Mesenchymal stem cell (in vitro differentiated cells and primary cell): ENCODE measurements at places on chromosomes 6 and 20.

DNA sequence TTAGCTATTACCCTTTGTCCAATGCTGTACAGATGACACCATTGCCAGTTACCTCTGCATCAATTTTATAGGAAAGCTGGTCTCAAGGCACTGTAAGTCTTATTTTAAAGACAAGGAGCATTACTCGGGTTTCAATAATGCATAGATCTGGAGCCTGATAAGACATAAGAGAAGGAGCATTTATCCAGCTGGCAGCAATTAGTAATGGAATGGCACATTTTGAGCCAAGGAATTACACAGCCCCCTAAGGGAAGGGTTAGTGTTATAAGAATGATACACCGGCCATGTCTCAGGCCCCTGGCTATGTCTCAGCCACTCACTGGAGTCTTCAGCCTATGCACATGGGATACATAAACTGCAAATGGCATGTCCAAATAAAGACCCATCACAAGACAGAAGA is 23.1 kb upstream of the TMEM242 start:
- no peak for DNase-seq

DNA sequence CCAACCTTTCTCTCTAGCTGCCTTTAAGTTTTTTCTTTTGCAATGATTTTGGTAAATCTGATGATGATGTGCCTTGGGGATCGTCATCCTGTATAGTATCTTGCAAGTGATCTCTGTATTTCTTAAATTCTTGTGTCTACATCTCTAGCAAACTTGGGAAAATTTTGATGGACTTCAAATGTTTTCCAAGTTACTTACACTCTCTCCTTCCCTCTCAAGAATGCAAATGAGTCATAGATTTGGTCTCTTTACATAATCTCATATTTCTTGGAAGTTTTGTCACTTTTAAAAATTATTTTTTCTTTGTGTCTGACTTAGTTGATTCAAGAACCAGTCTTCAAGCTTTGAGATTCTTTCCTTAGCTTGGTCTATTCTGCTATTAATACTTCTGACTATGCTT is 176.4 kb downstream of the TBC1D32 start:
- DNase-seq = no peak

GRCh38 chr20:60461993-60462392 is 503.8 kb downstream of the CDH26 start:
- DNase-seq = no peak

DNA sequence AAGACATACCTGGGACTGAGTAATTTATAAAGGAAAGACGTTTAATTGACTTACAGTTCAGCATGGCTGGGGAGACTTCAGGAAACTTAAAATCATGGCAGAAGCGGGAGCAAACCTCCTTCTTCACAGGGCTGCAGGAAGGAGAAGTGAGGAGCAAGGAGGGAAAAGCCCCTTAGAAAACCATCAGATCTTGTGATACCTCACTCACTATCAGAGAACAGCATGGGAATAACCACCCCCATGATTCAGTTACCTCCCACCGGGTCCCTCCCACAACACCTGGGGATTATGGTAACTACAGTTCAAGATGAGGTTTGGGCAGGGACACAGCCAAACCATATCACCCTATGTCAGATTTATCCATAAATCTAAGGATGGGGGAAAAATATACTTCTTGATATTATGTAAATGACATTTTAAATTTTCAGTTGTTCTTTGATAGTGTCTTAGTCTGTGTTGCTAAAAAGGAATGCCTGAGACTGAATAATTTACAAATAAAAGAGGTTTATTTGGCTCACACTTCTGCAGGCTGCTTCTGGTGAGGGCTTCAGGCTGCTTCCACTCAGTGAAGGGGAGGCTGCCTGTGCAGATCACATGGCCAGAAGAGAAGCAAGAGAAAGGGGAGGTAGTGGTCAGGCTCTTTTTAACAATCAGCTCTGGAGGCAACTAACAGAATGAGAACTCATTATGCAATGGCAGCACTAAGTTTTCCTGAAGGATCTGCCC is 1.2 kb upstream of the MCM9 start:
- DNase-seq = no peak

GRCh38 chr20:43322851-43323250 is 133.1 kb upstream of the PTPRT start:
- DNase-seq = no peak

DNA sequence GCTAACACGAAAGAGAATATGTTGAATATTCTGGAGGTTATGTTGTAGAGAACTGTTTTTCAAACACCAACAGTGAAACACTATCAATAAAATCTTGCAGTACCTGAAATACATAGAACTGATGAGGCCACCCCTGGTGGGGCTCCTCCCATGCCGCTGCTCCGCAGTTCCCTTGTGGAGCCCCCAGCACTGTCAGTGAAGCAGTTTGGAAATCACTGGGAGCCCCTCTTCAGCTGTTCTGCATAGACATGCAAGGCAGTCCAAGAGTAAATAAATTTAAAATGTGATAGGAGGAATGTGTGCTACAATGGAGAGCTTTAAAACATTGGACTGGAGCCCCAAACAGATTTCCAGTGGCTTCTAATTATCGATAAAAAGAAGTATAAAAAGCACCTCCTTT is 189.4 kb downstream of the FNDC1 start:
- no peak for DNase-seq

DNA sequence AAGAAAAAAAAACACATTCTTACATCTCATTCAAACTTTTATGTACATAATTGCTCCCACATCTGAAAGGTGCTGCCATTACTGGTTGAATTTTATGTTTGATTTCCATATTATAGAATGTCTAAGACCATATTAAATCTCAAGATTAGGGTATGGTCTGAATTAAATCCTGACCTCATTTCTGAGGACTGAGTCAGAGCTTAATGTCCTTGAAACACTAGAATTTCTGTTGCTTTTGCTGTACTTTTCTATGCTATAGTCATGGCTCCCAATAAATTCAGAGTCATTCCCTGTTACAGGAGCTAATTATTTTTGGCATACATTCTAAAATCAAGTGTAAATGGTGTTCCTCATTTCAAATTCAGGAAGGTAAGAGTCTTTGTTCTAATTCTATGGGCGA is 285.3 kb upstream of the MANEA start:
- no peak for DNase-seq

- no peak for DNase-seq
Measured at GRCh38 chr6:24032896-24033688, 92.9 kb upstream of the NRSN1 start.

- no peak for DNase-seq
Measured at GRCh38 chr6:47785182-47785581, 3.4 kb downstream of the OPN5 start.

GRCh38 chr6:163241683-163242082 is 172.8 kb upstream of the QKI start:
- no peak for DNase-seq

DNA sequence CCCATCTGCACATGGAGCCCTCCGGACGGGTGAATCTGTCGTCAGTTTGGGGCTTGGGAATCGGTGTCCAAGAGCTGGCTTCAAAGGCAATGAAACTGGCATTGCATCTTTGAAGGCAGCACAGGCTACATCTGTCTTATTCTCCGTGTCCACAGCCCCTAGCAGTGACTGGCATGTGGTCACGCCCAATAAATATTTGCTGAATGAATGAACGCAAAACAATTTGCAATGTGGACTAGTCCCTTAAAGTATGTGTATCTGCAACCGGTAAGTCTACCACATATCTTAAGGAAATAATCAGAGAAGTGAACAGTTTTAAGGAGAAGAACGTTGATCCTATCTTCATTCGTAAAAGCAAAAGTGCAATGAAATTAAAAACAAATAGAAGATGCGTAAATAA is 8.0 kb upstream of the PMEPA1 start:
- no peak for DNase-seq

- DNase-seq = no peak
Measured at GRCh38 chr6:29982097-29982496, 39.8 kb downstream of the HLA-A start.

GRCh38 chr6:26003102-26003694 is 40.6 kb downstream of the TRIM38 start:
- DNase-seq = peak; percentile 71

- DNase-seq = peak; percentile 72
Measured at GRCh38 chr20:50575865-50576720, 65.9 kb downstream of the PTPN1 start.

GRCh38 chr6:112010328-112010727 is 43.6 kb upstream of the CCN6 start:
- no peak for DNase-seq

GRCh38 chr6:13924949-13925881 is at the start of gene RNF182:
TSS of gene RNF182 (plus strand) at chr6:13924952. CDS start at chr6:13977120, 52,168 bp downstream.
- DNase-seq = peak; percentile 16

GRCh38 chr6:46969206-46969605 is 47.5 kb upstream of the ADGRF5 start:
- no peak for DNase-seq

DNA sequence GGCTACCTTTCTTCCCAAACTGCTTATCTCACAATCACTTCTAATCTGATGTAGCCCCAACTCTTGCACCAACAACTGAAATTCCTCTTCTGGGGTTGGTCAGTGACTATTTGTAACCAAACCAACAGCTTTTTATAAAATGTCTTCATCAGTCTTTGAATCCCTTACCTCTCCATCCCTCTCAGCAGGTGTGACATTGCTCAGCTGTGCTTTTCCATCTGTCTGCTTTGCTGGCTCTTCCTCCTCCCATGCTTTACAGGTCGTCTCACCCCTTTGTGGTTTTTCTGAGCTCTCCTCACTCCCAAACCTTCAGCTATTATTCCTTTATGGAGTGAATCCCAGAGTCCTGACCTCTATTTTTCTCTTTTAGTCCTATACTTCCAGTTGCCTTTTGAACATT is 5.9 kb downstream of the MAP7 start:
- no peak for DNase-seq

- no peak for DNase-seq
Measured at GRCh38 chr6:3213334-3213695, 14.1 kb downstream of the TUBB2B start.

GRCh38 chr6:166500246-166500645 is 86.2 kb downstream of the RAMACL start:
- no peak for DNase-seq

GRCh38 chr6:38269461-38270172 is 370.1 kb downstream of the BTBD9 start:
- peak; percentile 38 for DNase-seq

- peak; percentile 54 for DNase-seq
Measured at GRCh38 chr6:89146718-89147700, 1.2 kb downstream of the PM20D2 start.

- DNase-seq = no peak
Measured at GRCh38 chr6:100435299-100435698, 29.4 kb downstream of the SIM1 start.

- peak; percentile 73 for DNase-seq
Measured at GRCh38 chr20:62136283-62137091, 6.7 kb downstream of the PSMA7 start.

- DNase-seq = no peak
Measured at GRCh38 chr6:10960171-10960570, 73.3 kb downstream of the SYCP2L start.

DNA sequence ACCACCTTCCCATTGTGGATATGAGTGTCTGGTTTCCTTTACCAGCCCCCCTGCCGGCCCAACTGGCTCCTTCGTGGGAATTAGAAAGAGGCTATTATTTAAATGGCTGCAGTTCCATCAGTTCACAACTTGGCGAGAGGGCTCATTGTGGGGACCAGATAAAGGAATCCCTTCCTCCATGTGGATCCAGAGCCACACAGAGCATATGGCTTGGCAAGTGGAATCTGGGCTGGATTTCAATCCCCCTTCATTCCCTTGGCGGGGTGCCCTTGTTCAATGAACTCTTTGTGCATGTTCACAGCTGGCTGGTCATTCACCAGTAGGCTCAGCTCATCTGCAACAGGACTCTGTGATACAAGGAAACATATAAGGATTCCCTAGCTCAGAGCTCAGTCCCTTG is 140.6 kb downstream of the OPN5 start:
- no peak for DNase-seq

DNA sequence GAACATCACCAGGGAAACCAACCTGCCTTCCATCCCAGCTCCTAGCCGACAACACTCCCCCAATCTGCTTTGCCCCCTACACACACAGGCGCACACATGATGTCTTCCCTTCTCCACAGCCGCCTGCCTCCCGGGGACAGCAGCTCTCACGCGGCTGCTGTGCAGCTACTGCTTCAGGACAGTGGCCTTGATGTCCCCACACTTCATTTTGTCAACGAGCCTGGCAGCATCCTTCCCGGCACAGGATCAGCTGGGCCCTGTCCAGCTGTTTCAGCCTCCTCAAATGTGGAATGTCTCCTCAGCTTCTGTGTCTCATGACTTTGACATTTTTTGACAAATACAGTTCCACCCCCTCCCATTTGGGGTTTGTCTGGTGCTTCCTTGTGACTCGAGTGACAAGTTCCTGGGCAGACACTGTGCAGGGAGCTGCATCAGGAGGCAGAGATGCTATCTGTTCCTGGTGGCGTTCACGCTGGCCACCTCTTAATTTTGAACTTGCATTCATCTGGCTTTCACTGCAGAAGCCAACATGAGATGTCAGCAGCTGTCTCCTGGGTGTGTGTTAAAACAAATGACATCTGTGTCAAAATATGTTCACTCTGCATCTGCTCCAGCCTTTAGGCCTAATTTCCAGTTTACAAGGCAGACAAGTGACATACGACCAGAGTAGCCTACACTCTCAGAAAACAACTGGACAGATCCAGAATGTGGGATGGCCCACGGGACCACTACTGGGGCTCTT is 57.2 kb downstream of the GINS1 start:
- no peak for DNase-seq

GRCh38 chr6:3438190-3439167 is 18.4 kb downstream of the SLC22A23 start:
- peak; percentile 92 for DNase-seq

- no peak for DNase-seq
Measured at GRCh38 chr6:158266131-158266530, 46.1 kb upstream of the TULP4 start.

GRCh38 chr6:134315974-134316441 is 1.9 kb downstream of the SGK1 start:
- no peak for DNase-seq

- peak; percentile 10 for DNase-seq
Measured at GRCh38 chr6:4017058-4017739, 61.7 kb downstream of the FAM217A start.

DNA sequence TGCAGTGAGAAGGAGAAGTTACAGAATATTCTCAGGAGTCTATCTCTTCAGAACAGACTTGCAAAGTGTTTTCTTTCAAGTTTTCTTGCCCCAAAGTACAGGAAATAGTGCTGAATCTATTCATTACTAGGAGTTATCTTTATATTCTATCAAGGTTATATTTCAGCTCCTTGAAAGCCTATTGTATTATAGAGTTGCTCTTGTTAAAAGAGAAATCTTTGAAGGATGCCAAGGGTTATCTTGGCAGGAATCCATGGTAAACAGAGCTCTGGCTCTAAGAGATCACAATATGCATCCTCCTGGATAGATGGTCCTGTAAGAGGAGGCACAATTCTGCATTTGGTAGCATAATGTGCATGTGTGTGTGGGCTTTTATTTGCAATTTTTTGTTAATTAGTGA is 21.2 kb upstream of the SNRPB2 start:
- no peak for DNase-seq

GRCh38 chr6:75551367-75551952 is 50.2 kb upstream of the SENP6 start:
- DNase-seq = no peak

GRCh38 chr6:76264468-76264867 is 192.0 kb upstream of the IMPG1 start:
- DNase-seq = no peak

- DNase-seq = no peak
Measured at GRCh38 chr20:34938466-34939163, 17.0 kb downstream of the GSS start.
